ENCODE measurements at places on chromosomes 16 and 17.

- no peak for DNase-seq
These were observed 28.4 kb upstream of the GLG1 start for GRCh38 chr16:74635303-74635702.

DNA sequence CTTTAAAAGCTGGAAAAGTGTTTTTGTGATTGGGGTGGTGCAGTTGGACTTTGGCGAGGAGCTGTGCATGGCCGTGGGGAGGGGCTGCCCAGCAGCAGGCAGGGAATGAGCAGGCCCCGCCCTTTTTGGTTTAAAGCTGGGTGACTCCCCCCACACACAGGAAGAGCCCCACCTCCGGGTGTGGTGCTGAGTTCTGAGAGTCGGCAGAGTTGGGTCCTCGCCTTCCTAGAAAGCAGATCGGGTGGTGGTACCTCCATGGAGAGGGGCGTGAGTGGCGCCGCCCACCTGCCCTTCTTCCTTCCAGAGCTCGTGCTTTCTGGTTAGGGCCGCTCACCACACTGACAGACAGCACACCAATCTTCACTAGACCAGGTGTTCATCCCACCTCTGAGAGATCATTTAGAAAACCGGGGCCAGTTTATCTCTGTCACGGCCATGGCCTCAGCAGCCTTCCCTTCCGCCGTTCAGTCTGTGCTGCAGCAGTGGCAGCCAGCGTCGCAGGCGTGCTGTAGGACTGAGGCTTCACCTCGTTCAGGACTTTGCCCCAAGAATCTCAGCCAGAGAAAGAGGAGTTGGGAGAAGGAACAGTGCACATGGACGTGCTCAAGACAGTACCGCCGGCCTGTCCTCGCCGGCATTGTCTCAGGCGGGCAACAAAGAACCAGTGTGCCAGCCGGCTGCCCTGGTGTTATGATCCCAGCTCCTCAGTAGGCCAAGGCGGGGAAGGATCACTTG is 144.0 kb upstream of the CHMP6 start:
- no peak for DNase-seq

DNA sequence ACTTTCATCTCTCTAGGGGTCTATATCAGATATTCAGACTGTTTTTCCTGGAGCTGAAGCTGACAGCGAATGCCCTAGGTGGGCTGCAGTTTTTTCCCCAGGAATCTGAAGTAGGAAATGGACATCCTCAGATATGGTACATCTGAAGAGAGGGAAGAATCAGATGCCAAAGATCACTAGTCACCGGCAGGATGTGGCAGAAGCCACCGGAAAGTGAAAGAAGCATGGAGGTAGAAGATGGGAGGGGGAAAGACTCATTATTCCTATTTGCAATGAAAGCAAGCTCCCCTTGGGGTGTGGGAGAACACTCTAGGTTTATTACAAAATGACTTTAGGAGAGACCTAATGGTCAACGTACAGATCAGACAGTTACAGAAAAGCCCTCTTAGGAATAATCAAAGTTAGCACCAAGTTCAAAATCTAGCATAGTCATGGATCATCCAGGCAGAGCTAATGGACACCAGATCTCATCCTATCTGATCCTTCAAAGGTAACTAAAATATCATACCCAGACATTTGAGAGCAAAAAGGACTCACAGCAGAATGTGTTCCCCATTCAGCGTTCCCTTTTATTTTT is 110.7 kb downstream of the HS3ST3A1 start:
- DNase-seq = no peak

DNA sequence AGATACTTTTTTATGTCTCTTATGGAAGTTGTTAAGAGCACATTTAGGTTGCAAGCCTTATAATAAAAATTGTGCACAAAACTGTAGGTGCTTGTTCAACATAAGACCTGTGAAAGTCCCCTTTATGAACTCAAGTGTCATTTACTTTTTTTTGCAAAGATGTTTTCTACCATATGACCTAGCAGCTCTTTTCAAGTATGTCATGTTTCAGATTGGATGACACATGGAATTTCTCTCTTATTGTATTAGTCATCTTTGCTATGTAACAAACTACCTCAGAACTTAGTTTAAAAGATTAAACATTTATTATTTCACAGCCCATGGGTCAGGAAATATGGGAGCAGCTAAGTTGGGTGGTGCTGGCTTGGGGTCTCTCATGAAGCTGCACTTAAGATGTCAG is 57.9 kb downstream of the PHKB start:
- DNase-seq = no peak

DNA sequence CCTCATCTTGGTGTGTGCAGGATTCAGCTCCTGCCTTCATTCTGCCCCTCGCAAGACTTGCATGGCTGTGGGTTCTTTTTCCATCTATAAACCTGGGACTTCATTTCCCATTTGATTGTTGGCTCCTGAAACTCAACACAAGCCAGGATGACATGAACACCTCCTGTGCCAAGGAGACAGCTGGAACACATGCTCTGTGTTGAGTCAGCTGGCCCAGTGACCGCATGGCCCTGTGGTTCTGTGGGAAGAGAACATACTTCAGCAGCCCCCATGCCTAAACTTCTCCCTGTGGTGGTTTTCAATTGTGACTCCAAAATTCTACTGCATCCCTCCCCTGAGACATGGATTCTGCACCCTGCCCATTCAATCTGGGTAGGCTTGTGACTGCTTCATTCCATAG is 57.9 kb upstream of the FOXF1 start:
- DNase-seq = no peak

DNA sequence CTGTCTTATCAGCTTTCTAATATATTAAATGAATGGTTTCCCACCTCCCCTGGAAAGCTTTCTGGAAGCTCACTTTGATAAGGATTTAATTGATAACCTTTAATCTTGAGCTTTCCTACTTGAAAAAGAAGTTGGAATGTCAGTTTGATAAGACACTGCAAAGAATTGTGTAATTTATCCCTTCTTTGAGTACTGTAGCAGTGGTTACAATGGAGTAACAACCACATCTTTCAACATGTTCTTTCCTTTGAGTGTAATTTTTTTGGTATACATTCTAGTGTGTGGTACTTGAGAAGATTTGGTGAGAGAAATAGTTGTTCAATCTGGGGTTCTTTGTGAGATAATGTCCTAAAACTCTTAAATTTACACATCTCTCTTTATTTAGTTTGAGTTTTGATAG is 43.4 kb downstream of the CPD start:
- DNase-seq = no peak

GRCh38 chr16:30417529-30418349 is 10.3 kb downstream of the ZNF771 start:
- DNase-seq = no peak

GRCh38 chr17:28326114-28326513 is 7.1 kb downstream of the TMEM97 start:
- peak; percentile 28 for DNase-seq

GRCh38 chr16:2095918-2096582 is 39.6 kb downstream of the PKD1 start:
- no peak for DNase-seq

- no peak for DNase-seq
These were observed 9.1 kb upstream of the PPP1R1B start for GRCh38 chr17:39617446-39618245.

GRCh38 chr16:29779474-29779873 is 1.4 kb downstream of the ZG16 start:
- DNase-seq = no peak

- no peak for DNase-seq
These were observed 207.1 kb downstream of the ZFHX3 start for GRCh38 chr16:72840631-72841381.

- no peak for DNase-seq
These were observed 175.7 kb upstream of the GSE1 start for GRCh38 chr16:85437166-85438052.

GRCh38 chr16:30953511-30954124 is 3.9 kb upstream of the SETD1A start:
- no peak for DNase-seq

- no peak for DNase-seq
These were observed 3.3 kb upstream of the N4BP1 start for GRCh38 chr16:48613061-48613957.

- DNase-seq = peak; percentile 92
These were observed 15.0 kb upstream of the RHOT1 start for GRCh38 chr17:32127158-32127897.

DNA sequence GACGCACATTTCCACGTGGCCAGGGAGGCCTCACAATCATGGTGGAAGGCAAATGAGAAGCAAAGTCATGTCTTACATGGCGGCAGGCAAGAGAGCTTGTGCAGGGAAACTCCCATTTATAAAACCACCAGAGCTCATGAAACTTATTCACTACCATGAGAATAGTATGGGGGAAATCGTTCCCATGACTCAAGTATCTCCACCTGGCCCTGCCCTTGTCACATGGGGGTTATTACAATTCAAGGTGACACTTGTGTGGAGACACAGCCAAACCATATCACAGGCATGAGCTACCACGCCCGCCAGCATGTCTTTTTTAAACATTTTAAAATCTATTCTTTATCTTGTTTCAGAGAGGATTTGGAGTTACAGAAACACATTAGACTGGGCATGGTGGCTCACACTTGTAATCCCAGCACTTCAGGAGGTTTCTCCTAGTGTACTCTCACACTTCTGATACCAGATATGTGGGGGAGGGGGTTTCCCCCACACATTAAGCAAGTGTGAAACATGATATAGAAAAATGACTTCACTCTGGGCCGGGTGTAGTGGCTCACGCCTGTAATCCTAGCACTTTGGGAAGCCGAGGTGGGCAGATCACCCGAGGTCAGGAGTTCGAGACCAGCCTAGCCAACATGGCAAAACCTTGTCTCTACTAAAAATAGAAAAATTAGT is 5.6 kb upstream of the ATMIN start:
- no peak for DNase-seq

DNA sequence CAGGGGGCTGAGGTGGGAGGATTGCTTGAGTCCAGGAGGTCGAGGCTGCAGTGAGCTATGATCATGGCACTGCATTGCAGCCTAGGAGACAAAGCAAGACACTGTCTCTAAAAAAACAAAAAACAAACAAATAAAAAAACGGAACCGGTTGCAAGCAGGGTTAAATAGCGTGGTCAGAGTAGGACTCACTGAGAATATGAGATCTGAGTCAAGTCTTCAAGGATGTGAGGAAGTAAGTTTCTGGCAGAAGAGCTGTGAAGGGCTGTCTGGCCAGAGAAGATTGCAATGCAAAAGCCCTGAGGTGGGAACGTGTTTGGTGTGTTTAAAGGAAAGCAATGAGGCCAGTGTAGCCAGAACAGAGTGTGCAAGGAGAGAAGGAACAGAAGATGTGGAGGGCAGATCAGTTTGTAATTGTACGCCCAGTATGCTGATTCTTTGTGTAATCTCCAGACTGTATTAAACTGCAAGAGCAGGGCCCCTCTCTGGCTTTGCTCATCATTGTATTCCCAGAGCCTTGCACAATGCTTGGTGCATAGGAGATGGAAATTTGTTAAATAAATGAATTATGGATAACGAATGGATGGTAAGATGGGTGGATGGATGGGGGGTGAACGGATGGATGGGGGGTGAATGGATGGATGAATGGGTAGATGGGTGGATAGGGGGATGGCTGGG is 6.3 kb downstream of the G6PC1 start:
- no peak for DNase-seq

DNA sequence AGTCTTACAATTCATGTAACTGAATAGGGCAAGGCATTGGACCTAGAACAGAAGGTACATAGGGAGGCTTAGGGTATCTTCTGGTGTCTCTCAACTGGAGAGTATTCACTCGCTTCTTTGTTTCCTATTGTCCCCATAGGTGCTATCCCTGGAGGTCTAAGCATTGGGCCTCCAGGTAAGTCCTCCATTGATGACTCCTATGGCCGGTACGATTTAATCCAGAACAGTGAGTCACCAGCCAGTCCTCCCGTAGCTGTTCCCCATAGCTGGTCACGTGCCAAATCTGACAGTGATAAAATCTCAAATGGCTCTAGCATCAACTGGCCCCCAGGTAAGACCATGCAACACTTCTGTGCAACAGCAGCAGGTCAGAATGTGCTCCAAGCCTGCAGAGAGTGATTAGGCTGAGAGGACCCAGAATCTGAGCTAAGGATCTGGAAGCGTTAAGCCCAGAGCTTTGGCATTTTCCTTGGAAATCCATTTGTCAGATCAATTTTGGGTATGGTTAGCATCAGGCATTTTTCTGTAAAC is 35.7 kb downstream of the TMC6 start:
- no peak for DNase-seq

- DNase-seq = no peak
These were observed 796 bp downstream of the NT5M start for GRCh38 chr17:17303847-17304490.

DNA sequence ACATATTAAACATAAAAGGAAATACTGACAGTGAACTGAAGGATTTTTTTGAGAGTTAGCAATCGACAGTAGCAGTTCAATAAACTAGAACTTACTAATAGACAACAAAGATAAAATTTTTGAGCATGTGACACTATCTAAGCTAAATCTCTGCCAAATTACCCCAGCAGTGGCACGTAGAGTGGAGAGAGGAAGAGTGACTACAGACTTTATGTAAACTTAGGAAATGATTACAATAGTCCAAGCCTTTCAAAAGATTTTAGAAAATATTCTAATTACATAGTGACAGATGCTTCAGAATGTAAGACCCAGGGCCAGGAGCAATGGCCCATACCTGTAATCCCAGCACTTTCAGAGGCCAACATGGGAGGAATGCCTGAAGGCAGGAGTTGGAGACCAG is 52.4 kb downstream of the CFDP1 start:
- no peak for DNase-seq

- no peak for DNase-seq
These were observed 72.5 kb upstream of the AXIN2 start for GRCh38 chr17:65633988-65634387.

GRCh38 chr17:82081546-82081945 is 15.9 kb upstream of the DUS1L start:
- DNase-seq = no peak

DNA sequence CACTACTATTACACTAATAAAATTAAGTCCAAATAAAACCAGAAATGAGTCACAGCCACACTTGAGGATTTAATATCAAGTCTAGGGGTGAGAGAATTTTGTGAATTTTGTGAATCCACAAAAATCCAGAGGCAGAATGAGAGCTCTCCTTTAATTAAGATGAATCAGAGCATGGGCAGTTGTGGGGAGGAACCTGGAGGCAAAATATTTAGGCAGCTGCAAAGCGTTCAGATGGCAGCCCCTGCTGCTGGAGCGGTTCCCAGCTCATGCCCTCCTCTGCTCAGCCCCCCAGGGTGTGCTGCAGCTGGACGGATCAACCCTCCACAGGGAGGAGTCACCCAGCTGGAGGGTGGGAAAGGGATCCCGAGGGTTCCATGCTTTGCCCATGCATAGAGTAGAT is 43.4 kb upstream of the IRX6 start:
- peak; percentile 11 for DNase-seq

- DNase-seq = no peak
These were observed 82.4 kb upstream of the KIFC3 start for GRCh38 chr16:57884655-57885133.

GRCh38 chr17:67221062-67221998 is 23.7 kb downstream of the HELZ start:
- no peak for DNase-seq
